ENCODE measurements at places on chromosomes 1 and 21.

DNA sequence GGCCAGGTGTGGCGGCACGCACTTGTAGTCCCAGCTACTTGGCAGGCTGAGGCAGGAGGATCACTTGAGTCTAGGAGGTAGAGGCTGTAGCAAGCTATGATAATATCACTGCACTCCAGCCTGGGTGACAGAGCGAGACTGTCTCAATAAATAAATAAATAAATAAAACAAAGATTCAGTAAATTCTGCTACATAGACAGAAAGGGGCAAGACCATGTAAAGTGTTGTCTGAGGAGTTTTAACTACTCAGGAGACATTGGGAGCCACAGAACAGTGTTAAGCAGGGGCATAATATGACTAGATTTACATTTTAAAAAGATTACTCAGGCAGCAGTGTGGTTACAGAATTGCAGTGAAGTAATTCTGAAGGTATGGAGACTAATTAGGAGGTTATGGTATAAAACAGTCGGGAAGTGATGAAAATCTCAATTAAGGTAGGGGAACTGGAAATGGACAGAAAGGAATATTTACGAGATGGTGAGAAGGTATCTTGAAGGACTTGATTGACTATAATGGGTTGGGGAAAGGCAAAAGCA is 94.7 kb downstream of the ATP1B1 start:
- DNase-seq, result no peak

- DNase-seq, result no peak
These were observed 131.3 kb downstream of the NTPCR start for GRCh38 chr1:233081735-233082134.

- no peak for DNase-seq
These were observed 11.1 kb upstream of the DDOST start for GRCh38 chr1:20672265-20672632.

DNA sequence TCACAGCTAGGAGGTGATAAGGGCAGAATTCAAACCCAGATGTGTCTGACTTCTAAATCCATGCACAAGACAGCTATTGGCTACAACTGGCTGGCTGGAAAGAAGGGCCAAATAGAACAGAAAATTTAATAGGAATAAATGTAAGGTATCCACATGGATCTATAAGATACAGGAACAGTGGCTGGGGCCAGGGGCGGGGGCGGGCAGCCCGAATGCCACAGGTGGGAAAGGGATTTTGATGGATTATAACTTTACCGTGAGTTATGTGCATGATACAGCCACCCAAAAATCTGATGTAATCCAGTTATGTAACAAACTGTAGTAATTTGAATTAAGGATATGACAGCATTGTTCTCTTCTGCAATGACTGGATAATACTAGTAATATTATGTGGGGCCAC is 87.0 kb upstream of the COA6 start:
- DNase-seq, result no peak

DNA sequence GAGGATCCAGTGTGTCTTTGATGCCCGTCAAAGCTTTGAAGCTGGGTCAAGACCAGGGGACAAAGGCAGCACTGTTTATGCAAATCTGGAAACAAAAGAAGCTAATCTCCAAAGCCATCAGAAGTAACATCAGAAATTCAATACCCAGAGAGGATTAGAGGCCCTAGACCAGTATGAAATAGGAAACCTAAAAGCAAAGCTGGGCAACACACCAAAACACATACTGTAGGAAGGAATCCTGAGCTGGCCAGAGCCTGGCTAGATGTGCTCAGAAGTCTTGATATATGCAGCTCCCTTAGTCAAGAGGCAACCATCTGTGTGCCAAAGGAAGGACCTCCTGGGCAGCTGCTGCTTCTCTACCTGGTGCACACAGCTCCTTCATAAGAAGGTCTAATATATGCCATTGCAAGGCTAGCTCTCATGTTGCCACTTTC is 12.3 kb downstream of the COLGALT2 start:
- no peak for DNase-seq

GRCh38 chr1:119631433-119632102 is 16.5 kb downstream of the ZNF697 start:
- DNase-seq, result peak; percentile 93

DNA sequence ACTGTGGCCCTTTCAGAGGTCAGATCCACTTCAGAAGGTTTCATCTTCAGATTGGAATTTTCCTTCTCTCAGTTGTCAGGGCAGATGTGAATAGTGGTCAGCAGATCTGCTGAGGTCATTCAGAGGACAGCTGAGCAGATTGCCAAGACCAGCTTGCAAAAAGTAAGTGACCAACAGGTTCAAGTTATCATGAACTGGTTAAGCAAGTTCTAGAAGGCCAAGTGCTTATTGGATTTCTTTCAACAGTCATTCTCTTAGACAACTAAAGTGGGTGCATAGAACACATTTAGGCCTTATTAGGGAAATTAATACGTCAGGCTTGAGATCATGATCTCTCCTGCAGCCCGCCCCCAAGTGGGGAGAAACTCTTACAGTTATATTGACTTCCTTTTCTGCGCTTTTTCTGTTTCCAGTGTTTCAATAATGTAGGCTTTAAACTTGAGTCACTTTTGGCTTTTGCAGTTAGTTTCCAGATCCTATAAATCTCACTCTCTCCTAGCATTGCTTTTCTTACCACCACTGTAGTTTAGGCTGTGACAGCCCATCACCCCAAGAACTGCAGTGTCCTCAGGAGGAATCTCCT is 96.4 kb downstream of the C1orf21 start:
- no peak for DNase-seq

DNA sequence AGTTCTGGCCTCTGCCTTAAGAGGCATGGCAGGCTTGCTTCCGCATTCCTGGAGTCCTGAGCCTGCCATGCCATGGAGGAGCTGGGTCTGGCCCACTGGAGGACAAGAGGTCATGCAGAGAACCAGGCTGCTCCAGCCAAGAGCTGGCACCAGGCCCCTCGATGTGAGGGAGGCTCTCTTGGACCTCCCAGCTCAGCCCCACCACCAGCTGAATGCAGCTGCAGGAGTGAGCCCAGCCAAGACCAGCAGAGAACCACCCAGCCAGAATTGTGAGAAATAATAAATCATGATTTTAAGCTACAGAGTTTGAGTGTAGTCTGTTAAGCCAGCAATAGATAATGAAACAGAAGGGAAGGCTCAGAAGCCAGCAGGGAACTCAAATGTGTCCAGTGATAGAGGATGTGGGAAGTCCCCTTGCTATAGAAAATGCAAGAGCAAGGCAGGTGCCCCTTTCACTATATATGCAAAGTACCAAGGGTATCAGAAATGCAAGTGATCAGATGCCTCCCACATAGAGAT is 118.4 kb downstream of the HIVEP3 start:
- no peak for DNase-seq

DNA sequence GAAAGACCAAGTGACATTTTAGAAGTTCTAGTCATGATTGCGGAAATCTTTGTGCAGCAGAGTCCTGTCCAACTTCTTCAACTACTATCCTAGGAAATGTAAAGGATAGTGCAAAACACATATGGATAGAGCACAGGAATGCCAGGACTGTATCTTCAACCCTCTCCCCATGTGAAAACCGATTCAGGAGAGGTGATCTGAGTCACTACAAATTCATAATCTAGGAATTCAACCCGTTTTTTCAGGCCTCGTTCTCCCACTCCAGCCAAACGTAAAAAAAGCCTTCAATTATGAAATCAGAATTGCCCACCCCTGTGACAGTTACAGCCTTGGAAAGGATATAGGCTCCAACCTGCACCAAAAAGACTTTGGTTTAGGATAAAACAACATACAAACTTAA is 52.9 kb upstream of the RGS1 start:
- no peak for DNase-seq

DNA sequence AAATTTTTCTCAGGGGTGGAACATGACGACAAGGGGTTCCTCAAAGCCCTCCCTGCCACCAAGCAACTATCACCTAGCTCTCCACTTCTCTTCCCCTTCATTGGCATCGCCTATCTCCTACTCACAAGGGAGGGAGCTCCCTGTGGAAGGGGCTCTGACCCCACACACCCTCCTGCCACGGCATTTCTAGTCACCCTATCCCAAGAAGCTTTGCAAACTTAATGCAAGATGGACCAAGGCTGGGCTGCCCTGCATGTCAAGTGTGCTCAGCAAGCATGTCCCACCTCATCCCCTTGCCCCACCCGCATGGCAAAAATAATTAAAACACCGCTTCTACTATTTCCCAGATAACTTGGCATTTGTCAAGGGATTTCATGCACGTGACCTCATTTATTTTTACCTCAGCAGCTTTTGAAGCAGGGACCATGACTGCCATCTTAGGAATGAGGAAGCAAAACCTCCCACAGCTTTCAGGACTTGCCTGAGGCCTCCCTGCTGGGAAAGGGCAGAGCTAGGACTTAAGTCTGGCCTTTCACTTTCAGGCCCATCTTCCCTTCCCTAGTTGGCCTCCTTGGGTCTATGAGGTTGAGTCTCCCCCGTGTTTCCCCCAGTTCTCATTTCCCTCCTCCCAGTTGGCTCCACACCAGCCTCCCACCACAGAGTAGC is 161.3 kb downstream of the TSEN15 start:
- no peak for DNase-seq

DNA sequence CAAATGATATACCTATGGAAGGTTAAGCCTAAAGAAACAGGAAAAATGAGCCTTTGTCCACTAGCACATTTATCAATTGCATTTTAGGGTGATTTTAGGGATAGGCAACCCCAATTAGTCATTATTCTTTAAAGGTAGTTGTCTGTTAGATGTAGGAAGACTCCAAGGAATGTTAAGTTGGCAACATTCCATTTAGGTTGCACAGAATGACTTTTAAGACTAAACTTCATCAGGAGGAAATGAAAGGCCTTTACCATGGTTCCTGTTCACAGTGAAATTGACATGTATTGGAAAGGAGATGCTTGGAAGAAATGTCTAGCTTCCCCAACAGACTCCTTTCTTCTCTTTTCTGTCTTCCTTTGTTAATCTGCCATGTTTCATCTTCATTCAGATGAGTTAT is 1.6 kb upstream of the APOBEC4 start:
- no peak for DNase-seq

Measured in mucosa of descending colon (tissue), 3 donors.